ENCODE measurements at places on chromosomes 7 and 10.

- no peak for DNase-seq
Measured at GRCh38 chr7:28588602-28589001, 176.3 kb downstream of the CREB5 start.

GRCh38 chr7:142461437-142461836 lies 203.6 kb upstream of the PRSS58 start:
- no peak for DNase-seq

DNA sequence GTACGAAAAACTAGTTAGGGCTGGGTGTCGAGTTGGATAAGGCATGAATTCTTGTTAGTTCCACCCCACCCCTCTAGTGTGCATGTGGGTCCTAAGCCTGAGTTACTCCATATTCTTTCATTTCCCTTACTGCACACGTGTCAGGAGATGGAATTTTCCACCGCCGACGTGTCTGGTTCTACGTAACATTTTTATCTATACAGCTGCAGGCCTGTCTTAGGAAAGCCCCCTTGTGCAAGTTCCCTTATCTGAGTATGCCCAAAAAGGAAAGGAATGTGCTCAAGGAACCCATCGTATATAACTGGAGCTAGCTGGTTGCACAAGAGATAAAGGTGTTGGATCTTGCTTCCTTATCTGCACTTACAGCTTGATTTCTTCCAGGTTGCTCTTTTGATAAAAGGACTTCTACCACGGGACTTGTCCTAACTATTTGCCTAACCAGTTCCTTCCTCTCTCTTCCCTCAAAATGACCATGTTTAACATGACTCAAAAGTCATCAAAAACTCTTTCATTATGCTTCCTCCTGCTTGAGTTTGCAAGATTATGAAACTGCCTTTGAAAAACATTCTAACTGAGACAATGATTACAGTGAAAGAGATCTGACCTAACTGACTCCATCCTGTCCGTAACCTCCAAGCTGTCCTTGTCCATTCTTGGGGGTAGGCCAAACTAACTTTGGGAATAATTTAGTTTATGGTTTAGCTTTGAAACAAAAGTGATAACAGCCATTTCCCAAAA lies 181.4 kb downstream of the AKR1D1 start:
- no peak for DNase-seq

- DNase-seq, result no peak
Measured at GRCh38 chr7:318476-318875, 28.5 kb downstream of the FOXL3 start.

- DNase-seq, result peak; percentile 24
Measured at GRCh38 chr10:127976286-127976685, 69.4 kb downstream of the PTPRE start.

- no peak for DNase-seq
Measured at GRCh38 chr7:148556892-148557291, 33.7 kb upstream of the C7orf33 start.

All from coronary artery (tissue), 2 donors.